ENCODE measurements at places on chromosomes 7 and 10.

GRCh38 chr7:129772646-129773280, 161.2 kb downstream of the NRF1 start:
- no peak for DNase-seq

GRCh38 chr10:35765066-35765527, 123.0 kb upstream of the FZD8 start:
- DNase-seq = peak; percentile 54

DNA sequence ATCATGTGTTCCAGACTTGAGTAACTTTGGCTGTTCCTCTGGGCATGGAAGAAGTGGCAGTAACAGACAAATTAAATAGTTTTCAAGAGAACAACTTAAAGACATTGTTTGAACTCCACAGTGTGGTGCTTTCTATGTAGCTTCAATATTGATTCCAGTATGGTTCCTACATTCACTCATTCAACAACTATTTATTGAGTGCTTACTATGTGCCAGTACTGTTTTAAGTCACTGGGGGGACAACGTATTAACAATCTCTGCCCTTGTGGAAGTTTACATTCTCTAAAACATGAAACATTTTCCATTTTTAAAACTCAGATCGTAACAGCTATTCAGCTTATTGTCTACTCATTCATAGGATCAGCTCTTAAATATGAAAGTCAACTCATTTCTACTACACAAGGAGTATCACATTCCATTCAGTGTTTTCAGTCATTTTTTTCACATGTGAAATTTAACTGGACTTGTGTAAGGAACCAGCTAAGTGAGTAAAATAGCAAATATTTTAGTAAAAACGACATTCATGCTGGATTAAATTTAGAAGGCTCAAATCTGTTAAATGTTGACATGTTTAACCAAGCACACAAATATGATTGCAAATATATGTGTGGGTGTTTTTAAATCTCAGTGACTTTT, 13.6 kb upstream of the CUBN start:
- no peak for DNase-seq

GRCh38 chr10:132030898-132031463, 34.8 kb upstream of the JAKMIP3 start:
- DNase-seq = no peak

- no peak for DNase-seq
Observed at GRCh38 chr10:75245354-75246250, 9.8 kb upstream of the COMTD1 start.

DNA sequence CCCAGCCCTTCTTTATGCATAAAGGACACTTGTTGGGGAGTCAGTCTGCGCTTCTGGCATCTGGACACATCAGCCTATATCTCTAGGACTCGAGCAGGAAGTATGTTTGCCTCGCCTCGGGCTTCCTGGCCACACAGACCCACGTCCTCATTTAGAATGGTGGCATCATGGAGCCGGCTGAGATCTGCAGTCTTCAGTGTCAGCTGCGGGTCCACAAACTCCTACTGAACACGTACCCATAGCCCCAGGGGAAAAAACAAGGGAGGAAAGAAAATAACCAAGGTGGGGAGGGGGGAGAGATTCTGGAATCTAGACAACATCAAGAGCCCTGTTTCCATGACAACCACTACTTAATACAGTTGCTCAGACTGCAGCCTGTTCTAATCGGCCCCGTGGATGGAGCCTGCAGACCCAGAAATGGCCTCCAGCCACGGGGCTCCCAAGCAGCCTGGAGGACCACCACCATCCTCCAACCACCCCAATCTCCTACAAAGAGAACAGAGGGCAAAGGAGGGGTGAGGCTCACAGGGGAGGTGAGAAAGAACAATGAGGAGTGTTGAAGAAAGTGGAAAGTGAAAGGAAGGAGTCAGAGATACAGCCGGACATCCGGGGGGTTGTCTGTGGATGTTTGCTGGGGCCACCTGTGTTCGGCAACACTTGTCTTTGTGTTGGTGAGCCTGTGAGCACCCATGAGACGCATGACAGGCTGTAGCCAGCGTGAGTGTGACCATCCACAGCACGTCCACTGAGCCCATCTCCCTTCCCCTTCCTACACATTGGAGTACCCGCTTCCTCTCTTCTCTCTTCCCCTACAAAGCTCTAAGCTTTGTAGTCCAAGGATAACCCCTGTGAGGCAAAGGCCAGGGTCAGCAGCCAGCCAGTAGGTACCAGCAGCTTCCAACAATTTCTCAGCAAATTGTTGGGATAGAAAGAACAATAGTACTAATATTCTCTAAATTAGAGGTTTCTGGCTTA, 141.0 kb downstream of the PLXNA4 start:
- no peak for DNase-seq

DNA sequence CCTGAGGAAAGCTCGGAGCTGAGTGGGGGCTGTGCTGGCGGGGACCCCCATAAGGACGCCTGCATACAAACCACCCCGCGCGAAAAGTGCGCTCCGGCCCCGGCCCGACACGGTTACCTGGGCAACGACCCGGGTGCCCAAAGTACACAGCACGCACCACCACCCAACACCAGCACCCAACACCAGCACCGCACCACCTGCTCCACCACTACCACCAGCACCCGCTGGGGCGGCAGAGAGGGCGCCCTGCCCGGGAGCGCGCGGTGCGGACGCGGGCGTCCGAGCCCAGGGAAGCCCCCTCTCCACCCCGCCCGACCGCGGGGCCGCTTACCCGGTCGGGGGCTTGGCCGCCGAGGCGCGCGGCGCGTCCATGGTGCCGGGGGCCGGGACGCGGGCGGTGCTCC, 345 bp downstream of the COBL start:
- DNase-seq = no peak

- DNase-seq = no peak
Observed at GRCh38 chr7:29612596-29612995, 49.0 kb downstream of the PRR15 start.

DNA sequence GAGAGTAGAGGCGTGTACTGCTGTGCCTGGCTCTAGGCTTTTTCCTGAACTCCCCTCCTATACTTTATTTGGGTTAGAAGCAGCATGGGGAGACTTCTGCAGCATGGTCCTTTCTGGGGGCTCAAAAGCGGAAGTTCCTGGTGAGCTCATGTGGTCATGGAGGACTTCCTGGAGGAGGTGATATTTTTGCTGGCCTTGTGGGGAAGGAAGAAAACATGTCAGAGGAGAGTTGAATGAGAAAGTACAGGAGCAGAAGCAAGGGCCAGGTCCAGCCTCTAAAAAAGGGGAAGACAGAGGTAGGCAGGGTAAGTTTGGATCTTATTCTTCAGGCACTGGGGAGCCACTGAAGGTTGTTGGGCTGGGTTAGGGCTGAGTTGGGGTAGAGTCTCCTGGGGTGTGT, 45.5 kb downstream of the CASTOR2 start:
- DNase-seq = no peak

DNA sequence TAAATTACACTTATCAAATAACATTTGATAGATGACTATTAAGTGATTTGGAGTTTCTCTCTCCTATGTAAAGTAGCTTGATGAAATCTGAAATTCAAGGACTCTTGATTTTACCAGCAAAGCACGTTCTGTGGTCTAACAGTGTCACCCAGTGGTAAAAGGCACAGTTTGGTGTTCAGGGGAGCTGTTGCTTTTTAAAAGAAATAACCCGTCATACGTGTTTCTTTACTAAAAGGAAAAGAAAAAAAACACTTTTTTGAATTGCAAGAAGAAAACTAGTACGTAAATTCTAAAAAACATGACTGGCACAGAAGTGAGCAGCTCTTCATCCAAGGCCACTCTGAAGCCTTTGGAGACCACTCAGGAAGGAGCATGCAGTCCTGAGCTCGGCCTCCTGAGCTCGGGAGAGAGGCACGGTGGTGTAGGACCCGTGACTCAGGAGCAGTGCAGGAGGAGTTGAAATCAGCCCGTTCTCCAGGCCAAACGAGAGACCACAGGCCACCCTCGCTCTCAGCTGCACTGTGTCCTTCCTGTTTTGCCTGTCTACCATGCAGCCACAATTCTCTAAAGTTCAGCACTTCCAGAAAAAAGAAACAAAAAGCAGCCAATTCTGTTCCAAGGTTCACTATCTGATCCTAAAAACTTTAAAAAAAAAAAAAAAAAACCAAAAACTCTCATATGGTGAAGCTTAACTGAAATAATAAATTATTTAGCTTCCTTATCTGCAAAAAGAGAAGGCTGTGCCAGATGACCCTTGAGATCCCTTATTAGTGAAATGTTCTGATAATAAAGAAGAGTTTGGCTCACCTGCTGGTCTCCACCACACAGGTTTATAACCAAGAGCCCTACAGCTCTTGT, 212.6 kb upstream of the FRMD4A start:
- DNase-seq = no peak

DNA sequence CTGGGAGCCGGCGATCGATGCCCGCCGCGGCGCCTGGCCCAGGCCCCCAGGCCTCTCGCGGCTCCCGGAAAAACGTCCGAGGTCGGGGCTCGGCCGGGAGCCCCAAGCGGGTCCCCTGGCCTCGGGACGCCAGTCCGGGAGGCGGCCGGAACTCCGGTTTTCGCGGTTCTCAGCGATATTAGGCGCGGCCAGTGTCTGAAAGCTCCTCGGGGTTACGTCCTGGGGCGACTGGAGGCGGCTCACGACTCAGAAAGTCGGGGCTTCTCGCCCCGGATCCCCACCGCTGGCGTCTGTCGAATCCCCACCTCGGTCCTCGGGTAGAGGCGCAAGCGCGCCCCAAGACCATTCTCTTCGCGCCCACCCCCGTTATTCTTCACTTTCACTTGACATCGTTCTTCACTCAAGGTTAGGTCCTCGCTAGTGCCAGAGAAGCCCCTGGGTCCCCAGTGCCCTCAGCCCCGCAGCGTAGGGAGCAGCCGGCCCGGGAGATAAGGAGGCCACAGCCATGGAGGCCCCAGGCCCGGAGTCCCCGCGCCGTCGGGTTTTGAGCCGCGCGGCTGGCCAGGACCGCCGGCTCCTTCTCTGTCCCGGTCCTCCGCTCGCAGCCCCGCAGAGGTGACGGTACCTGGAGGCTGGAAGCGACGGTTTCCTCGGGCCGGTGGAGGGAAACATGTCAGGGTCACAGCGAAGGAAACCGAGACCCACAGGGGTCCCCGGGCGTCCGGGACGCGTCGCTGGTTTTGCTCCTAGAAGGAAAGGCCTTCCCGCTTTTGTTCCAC, 35.2 kb upstream of the EBLN1 start:
- peak; percentile 76 for DNase-seq

DNA sequence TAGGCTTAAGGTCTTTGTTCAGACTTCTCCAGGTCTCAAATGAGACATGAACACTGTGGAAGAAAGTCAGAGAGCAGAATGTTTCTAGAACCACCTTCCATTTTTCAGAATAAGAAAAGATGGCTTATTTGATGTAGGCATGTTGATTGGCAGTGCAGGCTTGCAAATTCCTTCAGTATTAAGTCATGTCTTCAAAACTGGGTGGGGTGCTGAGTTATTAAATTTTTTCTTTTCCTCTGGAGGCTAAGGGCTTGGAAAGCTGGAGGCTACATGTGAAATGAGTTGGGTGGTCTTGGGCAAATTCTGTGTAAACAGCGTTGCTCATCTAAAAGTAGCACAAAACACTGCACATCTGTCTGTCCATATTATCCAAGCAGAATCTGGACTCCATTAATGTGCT, 62.8 kb downstream of the PRTFDC1 start:
- no peak for DNase-seq

DNA sequence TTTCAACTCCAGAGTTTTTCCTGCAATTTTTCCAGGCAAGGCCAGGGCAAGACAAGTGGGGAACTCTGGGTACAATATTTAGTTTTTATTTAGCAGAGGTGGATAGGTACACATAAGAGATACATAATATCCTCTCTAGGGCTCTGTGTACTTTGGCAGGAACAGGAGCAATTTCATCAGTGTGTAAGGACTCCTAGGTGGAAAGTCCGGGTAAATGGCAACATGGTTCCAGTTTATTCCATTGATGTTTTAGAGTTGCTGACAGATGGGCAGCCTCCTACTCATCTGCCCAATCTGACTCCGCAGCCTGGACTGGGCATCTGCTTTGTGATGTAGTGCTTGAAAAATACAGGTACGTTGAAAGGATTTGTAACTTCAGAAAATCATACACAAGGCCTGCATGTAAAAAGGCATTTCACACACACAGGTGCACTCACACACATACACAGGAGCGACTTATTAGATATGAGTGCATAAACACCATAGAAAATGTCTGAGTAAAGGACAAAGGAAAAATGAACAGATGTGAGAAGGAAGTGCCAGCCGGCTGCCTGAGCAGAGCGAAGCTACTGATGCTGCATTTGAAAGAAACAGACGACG, 5.7 kb downstream of the PON1 start:
- DNase-seq = no peak

DNA sequence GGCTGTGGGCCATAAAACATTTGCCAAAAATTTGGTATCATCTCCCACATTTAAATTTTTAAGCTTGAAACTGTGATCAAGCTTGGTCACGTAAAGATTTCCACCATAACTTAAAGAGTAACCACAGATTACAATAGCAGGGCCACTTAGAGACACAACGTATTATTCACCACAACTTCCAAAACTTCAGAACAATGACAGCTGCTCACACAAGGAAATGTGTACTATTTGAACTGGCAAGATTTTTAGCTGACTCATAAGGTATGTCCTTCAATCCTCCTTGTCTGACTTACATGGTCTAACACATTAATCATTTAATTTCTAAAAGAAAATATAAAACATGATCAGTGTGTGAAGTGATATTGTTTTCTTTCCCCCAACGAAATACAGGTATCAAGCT, 234.5 kb downstream of the PARD3 start:
- DNase-seq = no peak

DNA sequence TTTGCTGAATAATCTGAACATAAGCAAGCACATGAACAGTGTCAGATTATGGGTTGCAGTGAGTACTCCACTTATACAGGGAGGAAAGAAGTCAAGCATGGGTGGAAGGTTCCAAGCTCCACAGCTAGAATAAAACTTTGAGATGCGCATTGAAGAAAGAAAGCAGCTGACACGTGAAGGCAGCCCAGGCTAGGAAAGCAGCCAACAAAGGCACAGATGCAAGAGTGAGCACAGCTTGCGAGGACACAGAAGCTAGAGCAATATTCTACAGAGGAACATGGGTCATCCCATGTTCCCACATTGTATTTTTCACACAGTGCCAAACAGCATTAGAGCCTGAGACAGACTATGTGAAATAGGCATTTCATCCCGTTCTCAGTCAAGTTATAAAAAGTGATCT, 194.6 kb upstream of the TBX20 start:
- DNase-seq = no peak

GRCh38 chr7:42770114-42770513, 141.8 kb downstream of the C7orf25 start:
- no peak for DNase-seq

DNA sequence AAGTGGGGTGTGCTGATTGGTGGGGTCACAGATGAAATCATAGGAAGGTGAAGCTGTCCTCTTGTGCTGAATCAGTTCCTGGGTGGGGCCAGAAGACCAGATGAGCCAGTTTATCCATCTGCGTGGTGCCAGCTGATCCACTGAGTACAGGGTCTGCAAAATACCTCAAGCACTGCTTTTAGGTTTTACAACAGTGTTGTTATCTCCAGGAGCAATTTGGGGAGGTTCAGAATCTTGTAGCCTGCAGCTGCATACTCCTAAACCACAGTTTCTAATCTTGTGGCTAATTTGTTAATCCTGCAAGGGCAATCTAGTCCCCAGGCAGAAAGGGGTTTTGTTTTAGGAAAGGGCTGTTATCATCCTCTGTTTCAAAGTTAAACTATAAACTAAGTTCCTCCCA, 17.0 kb upstream of the IFRD1 start:
- DNase-seq = no peak
